Testis (tissue), 5 donors: ENCODE measurements at places on chromosomes 16 and 17. TPM values are rescaled to one million over a fixed set of nuclear protein-coding genes. Genes with fewer than 3 reads are reported as not detected.

DNA sequence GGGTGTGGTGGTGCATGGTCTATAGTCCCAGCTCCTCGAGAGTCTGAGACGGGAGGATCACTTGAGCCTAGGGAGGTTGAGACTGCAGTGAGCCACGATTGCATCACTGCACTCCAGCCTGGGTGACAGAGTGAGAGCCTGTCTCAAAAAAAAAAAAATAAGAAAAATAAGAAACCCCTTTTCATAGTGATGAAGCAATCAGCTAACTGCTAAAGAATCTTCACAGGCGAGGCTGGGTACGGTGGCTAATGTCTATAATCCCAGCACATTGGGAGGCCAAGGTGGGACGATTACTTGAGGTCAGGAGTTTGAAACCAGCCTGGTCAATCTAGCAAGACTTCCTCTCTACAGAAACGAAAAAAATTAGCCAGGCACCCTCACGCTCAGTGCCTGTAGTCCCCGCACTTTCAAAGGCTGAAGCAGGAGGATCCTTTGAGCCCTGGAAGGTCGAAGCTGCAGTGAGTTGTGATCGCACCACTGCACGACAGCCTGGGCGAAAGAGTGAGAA lies 760 bp downstream of the SLFN12L start:
- no peak for DNase-seq

- no peak for DNase-seq
These were observed 84.6 kb downstream of the KANSL1 start for GRCh38 chr17:46108550-46109110.

GRCh38 chr17:64129765-64130558 lies at the start of gene ERN1:
ERN1 (minus strand) TSS chr17:64130144; CDS start chr17:64130029, 115 bp downstream.
- peak; percentile 95 for DNase-seq

DNA sequence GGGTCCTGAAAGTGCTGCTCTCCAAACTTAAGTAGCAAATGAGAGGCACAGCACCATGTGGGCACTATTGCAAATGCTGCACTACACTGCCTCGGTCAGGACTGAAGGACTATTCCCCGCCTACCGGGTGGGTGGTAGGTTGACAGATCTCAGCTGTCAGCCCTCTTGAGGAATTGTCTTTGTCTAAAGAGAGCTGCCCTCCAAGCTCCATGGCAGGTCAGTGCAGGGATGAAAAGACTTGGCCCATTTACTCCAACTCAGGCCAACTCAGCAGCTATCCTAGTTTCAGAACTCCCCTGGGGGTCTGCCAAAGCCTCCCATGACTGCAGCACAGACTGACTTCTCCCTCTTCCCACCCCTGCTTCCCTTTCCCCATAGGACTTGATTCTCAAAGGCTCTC lies 3.4 kb upstream of the PDZD9 start:
- no peak for DNase-seq

DNA sequence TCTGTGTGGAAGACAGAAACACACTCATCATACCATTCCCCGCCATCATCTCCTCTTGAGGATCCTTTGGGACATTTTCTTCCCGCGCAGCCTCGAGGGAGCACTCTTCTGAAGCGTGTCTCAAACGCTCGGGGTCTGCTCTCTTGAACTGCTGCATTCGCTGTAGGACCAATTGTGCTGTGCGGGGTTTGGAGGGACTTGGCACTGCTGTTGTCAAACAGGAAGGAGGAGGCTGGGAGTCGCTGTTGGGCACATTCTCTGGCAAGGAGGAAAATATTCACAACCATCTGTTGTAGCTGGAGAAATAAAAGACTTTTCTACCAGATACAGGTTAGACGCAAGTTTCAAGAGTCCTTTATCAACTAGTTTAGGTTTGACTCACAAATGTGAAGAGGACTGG lies 5.0 kb downstream of the SLX4 start:
- DNase-seq = no peak

GRCh38 chr16:82016964-82017363 lies 5.7 kb upstream of the SDR42E1 start:
- DNase-seq = no peak

DNA sequence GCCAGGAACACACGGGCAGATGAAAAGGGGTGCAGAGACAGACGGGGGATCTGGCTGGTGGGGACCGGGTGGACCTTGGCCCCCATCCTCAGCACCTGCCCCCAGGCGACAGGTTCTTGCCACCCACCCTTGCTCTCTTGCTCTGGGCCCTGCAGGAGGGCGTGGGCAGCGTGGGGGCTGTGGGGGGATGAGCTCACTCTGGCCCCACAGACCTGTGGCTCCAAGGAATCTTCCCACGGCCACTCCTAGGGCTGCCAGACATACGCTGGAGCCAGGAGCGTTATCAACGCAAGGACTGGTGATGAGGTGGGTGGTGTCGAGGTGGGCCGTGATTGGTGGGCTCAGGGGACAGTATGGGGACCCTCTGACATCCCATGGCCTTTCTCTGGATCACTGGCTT lies 6.3 kb downstream of the CTRB1 start:
- DNase-seq = no peak

GRCh38 chr16:23967775-23968174 lies 132.0 kb downstream of the PRKCB start:
- DNase-seq = no peak

DNA sequence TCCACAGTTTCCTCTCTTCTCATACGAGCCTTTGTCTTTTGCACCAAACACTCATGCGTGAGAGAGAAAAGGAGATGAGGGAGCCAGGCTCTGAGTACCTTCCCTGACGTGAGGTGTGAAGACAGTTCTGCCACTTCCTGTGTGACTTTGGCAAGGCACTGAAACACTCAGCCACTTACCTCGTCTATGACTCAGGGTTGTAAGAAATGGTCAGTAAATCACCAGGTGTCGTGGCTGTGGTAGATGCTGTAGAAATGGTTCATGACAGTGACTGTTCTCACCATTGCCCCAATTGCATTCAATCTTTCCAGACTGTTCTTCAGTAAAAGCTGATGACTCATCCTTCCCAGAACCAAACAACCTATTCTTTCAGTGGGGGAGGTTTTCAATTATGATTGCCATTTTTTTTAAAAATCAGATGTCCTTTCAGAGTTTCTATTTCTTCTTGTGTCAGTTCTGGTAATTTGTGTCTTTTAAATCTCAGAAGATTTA lies 49.2 kb upstream of the CBFA2T3 start:
- DNase-seq = no peak

Gene CHRNE
- polyA plus RNA-seq = 1.4 TPM

- DNase-seq = no peak
These were observed 8.9 kb upstream of the PPL start for GRCh38 chr16:4945560-4946502.

DNA sequence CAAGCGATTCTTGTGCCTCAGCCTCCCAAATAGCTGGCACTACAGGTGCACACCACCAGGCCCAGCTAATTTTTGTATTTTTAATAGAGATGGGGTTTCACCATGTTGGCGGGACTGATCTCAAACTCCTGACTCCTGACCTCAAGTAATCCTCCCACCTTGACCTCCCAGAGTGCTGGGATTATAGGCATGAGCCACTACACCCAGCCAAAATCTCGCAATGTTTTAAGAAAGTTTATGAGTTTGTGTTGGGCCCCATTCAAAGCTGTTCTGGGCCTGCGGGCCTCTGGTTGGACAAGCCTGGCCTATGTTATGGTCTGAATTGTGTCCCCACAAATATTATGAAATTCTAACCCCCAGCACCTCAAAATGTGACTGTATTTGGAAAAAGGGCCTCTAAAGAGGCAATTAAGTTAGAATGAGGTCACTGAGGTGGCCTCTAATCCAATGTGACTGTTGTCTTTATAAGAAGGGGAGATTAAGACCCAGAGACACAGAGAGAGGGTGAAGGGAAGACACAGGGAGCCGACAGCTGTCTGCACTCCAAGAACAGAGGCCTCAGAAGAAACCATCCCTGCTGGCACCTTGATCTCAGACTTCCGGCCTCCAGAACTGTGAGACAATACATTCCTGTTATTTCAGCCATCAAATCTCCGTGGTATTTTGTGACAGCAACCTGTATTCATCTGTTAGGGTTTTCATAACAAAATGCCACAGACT lies 469.9 kb downstream of the HS3ST4 start:
- DNase-seq = no peak

Gene TLCD2
- 1.1 TPM for polyA plus RNA-seq

GRCh38 chr16:13997933-13998332 lies 73.2 kb upstream of the MRTFB start:
- no peak for DNase-seq

DNA sequence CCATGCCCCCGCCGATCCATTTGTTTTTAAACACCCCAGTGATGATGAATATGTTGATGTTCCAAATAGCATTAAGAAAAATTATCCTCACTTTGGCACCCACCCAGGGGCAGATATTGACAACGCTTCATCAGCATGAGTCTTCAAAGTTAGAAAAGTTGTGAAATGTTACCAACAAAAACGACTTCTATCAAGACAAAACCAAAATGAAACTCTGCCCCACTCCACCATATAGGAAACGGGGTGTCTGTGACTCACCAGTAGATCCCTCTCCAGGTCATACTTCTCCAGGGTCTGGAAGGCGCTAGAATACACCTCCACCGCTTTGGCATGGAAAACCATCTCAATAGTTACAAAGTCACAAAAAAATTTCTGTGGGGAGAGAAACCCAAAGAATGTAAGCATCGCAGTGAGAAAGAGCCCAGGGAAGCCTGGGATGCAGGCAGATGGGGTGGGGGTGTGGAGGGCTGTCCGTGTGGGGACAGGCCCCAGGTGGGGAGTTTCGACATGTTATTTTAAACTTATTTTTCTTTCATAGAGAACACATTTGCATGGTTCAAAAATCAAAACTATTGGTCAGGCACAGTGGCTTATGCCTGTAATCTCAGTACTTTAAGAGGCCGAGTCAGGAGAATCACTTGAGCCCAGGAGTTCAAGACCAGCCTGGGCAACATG lies 10.2 kb downstream of the CIBAR2 start:
- DNase-seq = no peak

DNA sequence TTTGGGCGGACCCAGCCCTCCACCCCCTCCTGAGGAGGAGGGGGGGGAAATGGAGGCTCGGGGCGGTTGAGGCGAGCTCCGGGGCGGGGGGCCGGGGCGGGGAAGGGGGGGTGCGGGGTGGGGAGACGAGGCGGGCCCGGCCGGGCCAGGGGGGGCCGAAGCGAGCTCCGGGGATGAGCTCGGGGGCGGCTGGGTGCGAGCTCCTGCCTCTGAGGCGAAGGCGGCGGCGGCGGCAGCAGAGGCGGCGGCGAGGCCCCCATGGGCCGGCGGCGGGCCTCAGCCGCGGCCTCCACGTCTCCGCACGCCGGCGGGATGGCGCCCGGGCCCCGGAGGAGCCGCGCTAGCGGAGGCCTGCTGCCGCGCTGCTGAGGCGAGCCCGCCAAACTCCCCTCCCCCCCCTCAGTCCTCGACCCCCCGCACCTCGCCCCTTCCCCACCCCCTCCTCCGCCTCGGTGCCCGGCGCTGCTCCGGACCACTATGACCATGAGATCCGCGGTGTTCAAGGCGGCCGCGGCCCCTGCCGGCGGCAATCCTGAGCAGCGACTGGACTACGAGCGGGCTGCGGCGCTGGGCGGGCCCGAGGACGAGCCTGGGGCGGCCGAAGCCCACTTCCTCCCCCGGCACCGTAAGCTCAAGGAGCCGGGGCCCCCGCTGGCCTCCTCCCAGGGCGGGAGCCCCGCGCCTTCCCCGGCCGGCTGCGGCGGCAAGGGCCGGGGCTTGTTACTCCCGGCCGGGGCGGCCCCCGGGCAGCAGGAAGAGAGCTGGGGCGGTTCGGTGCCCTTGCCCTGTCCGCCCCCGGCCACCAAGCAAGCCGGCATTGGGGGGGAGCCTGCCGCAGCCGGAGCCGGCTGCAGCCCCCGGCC lies 596 bp downstream of the MSL1 start:
- DNase-seq = peak; percentile 59

DNA sequence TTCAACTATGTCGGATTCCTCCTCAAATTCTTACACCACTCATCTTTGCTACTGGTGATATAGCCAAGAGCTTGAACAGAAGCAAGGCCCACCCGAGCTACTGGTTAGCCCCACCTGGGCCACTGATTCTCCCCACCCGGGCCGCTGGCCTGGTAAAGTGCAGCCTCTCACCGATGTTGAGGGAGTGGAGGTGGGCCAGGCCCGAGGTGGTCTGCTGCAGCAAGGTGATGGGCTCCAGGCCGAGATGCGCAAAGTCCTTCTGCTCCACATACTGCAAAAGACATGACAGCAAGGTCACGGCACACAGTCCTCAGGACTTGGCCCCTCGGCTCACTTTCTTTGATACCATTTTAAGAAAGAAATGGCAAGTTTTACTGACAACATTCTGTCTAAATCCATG lies 32.7 kb upstream of the ICAM2 start:
- no peak for DNase-seq

- no peak for DNase-seq
These were observed 89.3 kb upstream of the SDK2 start for GRCh38 chr17:73733517-73733916.

DNA sequence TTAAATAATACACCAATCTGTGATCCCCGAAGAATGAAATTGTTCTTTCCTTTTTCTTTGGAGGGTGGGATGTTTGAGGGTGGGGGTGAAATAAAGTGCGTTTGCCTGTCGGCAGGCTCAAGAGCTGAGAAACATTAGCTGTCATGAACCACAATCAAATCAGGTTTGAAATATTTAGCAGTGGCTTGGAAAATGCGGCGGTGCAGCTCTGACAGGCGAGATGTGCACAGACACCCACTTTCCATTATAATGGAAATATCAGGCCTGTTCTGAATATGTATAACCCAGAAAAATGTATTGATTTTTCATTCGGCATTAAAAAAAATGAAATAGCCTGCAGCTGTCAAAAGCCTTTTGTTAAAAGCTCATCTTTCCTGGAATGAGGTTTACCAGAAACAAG lies 212.8 kb downstream of the ZFHX3 start:
- DNase-seq = no peak
